ENCODE measurements at places on chromosomes 4 and X. TPM values are rescaled to one million over a fixed set of nuclear protein-coding genes. Genes with fewer than 3 reads are reported as not detected.

The HTN1 gene
- not detected for total RNA-seq

The USP9X gene
- total RNA-seq, result 43.5 TPM

The CLNK gene
- total RNA-seq, result not detected

DNA sequence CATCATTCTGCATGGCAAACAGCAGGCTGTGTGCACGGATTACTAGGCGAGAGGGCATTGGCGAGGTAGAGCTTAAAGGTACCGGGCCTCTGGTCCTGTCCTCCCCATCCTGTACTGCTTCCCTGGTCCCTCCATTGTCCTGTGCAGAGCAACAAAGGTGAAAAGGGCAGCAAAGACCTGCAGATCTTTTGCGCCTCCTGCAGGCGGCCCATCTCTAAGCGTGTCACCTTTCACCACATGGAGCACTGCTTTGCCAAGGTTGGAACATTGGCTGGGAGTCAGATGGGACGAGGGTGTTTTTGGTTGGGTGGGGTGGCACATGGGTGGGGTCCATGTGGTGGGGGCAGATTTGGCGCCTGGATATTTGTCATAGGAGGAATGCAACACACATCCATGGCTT, 64.7 kb upstream of the UXT start:
- DNase-seq, result no peak

GRCh38 chrX:107834275-107835201, 8.9 kb downstream of the MID2 start:
- no peak for DNase-seq

DNA sequence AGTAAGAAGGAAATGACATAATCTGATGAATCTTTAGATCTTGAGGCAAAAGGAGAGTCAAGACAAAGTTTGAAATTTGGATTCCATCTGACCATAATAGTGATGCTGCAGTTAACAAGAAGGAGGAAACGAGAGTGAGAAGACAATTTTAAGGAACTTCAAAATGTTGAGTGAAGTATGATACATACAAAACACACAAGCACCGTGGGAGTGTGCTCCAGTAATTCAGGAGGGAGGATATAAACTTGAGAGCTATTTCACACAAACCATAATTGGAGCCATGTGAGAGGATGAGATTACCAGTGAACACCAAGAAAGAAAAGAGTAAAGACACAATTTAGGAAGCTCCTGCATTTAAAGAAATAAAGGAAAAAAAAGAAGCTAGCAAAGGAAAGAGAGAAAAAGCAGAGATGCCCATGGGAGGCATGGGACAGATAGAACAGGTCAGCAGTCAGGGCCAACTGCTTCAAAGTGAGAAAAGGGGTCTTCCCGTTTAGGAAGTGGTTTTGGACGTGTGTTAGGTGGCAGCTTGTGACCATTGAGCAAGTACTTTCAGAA, 150.7 kb upstream of the SLC7A11 start:
- DNase-seq, result no peak

Measured in H4 (cell line).